ENCODE measurements at places on chromosomes 3 and 15.

- DNase-seq, result no peak
These were observed 368.6 kb upstream of the MCTP2 start for GRCh38 chr15:93862791-93863190.

GRCh38 chr3:84717894-84718293 is 240.9 kb upstream of the CADM2 start:
- no peak for DNase-seq

GRCh38 chr3:16402451-16402850 is 111.0 kb downstream of the RFTN1 start:
- DNase-seq, result no peak

GRCh38 chr3:166291186-166291955 is 454.1 kb upstream of the BCHE start:
- no peak for DNase-seq

DNA sequence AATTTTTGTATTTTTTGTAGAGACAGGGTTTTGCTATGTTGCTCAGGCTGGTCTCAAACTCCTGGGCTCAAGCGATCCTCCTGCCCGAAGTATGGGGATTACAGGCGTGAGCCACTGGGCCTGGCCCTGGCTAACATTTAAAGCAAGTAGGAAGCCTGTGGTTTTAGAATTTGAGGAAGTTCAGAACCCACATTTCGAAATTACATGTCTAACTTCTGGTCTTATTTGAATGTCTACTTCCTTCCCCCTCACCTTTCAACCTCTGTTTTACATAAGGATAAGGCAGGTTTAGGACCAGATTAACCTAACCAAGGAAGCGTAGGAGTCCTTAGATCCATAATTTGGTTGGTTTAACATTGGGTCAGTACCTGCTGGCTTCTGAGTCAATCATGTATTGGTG is 120.5 kb upstream of the PROK2 start:
- no peak for DNase-seq

- DNase-seq, result no peak
These were observed 28.9 kb upstream of the RASGRP1 start for GRCh38 chr15:38593524-38593923.

DNA sequence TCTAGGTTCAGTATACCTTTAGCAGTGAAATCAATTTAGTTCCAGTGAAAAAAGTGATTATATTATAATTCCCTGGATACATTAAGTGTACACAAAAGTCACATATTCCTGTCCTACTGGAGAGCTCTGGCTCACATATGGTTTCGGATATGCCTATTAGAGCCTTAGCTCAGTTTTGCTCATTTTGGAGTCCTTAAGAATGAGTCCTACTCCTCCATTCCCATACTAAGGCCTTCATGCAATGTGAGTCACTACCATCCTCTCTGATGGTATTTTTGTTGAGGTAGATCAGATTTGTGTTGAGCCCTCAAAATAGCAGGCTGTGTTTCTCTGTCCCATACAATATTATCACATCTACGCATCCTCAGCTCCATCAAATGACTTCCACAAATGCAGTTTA is 294.2 kb upstream of the COL8A1 start:
- no peak for DNase-seq

GRCh38 chr3:146561879-146562278 is 17.5 kb upstream of the PLSCR1 start:
- no peak for DNase-seq

DNA sequence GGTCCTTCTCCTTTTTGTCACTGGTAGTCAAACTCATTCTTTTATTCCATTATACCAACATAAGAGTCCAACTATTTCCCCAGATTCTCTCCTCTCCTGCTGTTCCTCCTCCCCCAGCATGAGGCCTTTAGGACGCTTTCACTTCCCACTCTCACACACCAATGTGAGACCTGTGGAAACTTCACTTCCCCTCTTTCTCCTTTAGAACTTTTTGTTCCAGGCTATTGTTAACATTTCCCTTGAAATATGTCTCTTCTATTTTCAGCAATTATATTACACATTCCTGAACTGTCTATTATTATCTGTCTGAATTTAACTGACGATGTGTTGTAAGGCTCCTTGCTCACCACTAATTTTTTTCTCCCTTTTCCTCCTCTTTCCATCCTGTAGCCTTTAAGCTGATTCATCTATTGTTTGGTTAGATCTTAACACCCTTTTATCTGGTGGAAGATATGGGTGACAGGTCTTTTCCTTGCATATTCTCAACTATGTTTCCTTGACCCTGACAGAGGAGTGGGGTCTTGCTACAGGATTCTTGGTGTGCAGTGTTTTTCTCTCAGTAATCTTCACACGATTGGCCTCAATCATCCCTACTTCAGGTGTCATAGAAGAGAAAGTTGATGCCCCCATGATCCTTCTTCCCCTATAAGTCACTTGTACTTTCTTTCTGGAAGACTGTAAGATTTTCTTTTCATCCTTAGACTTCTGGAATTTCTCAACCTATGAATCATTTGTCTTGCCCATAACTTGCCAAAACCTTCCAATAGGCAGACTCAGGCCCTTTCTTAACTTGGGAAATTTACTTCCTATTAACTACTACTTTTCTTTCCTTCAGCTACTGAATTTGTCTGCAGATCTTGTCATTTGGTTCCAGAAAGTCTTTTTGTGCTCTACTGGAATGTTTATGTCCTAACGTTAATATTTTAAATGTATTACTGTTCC is 5.9 kb downstream of the CYP19A1 start:
- no peak for DNase-seq

GRCh38 chr3:66496746-66497145 is 4.1 kb downstream of the LRIG1 start:
- no peak for DNase-seq

DNA sequence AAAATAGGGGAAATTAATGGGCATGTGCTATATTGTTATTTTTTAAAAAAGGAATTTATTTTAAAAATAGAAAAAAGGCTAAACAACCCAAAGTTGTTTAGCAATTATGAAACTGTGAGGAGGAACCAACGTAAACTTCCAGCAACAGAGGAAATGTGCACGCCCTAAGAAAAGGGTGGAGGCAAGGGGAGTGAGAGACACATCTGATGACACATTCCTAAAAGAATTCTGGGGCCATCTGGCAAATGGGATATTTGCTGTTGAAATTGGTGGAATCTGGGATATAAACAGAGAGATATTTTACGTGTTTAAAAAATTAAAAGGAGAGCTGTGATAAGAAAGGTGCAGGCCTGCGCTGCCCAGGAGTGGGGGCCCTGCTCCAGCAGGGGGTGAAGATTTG is 50.8 kb upstream of the MUC13 start:
- DNase-seq, result no peak

GRCh38 chr3:11362600-11362999 is 90.4 kb downstream of the ATG7 start:
- no peak for DNase-seq

- DNase-seq, result peak; percentile 49
These were observed 664 bp downstream of the PARP3 start for GRCh38 chr3:51942603-51943450.

GRCh38 chr3:171564748-171565480 is 104.7 kb upstream of the TNIK start:
- no peak for DNase-seq

All from stimulated activated CD4-positive, alpha-beta T cell treated with anti-CD3 and anti-CD28 coated beads, Interleukin-4, amount 100 ng/mL, for 48 hours (primary cell).